Astrocyte (in vitro differentiated cells and primary cell): ENCODE measurements at places on chromosomes 6 and 20. TPM values are rescaled to one million over a fixed set of nuclear protein-coding genes. Genes with fewer than 3 reads are reported as not detected.

Gene DAAM2
- total RNA-seq, result 38.4 and 50.3 TPM in 2 replicates

Gene GPR6
- not detected in 2 replicates for total RNA-seq

Gene FITM2
- total RNA-seq, result 6.3 and 7.4 TPM in 2 replicates

Gene KCNQ2
- 11.5 and 11.9 TPM in 2 replicates for total RNA-seq

Gene OXT
- total RNA-seq, result not detected in 2 replicates

Gene SLC17A2
- not detected in 2 replicates for total RNA-seq

Gene C6orf15
- 4.6 and 6.4 TPM in 2 replicates for total RNA-seq
